ENCODE measurements at places on chromosomes 5 and 9.
A peak's percentile ranks its signal among the peaks of the same experiment; 100 is the strongest.

GRCh38 chr9:29211580-29212396 is 1638.5 kb upstream of the C9orf72 start:
- DNase-seq = peak; percentile 14

GRCh38 chr9:128823903-128824406 is 5.6 kb downstream of the SPOUT1 start:
- DNase-seq = no peak

DNA sequence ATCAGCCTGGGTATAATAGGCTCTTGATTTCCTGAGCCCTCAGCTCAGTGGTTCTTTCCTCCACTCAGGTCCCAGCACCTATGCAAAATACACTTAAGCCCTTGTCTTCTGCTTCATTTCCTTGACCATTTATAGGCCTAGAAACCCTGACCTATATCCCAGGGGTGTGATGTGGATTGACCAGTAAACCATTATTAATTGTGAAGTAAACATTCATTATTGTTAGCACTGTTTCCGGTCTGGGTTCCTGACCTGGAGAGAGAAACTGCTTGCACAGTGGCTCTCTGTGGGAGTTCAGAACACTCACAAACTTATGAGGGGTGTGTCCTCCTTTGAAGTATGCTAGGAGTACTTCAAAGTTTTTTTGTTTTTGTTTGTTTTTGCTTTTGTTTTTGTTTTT is 19.6 kb upstream of the TOMM5 start:
- no peak for DNase-seq

DNA sequence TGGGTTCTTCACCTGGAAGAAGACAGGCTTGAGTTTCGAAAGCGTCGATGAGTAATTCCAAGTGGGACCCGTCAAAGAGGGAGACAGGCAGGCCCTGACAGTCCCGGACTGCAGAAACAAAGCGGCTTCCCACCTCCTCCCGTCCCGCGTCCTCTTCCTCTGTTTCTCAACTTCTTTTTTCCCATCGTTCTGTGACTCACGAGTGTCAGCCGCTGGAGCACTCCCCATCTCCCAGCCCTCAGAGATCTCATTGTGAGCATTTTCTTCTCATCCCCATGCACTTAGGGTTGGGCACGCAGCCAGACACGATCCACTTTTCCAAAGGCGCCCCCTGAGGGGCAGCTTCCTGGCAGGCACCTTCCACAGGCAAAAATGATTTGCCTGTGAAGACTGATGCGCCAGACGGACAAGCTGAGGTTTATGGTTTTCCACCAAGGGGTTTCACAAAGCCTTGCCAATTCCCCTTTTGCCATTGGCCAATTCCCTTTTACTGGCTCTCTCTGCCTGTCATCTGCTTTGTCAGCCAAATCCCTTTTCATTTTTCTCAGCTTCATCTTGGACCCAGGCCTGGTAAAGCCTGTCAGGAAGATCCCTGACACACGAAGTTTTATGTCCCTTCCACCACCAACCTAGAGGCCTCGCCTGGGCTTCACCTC is 86.5 kb upstream of the ANKRD55 start:
- no peak for DNase-seq

- no peak for DNase-seq
These were observed 144.6 kb upstream of the SLC30A5 start for GRCh38 chr5:68949256-68949655.

GRCh38 chr9:35951736-35952135 is 6.2 kb downstream of the OR2S2 start:
- DNase-seq = no peak

DNA sequence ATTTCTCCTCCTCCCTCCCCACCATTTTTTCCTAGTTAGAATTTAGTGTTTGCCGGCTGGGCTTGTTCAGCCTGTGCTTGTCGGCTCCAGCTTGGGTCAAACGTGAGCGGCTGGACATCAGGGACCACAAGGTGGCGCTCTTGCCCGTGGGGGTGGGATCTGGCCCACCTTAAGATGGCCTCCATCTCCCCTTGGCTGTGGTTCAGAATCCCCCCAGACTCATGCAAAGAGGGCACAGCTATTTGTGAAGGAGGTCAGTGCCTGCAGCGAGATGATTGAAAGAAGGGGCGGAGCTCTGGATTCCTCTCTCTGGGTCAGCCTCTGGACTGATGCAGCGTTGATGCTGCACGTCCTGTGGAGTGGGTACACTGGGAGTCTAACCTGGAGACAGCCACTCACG is 283.3 kb upstream of the TUT7 start:
- no peak for DNase-seq

GRCh38 chr5:4576908-4577307 is 563.2 kb upstream of the ADAMTS16 start:
- DNase-seq = no peak

Measured in memory B cell (primary cell).